ENCODE measurements at places on chromosomes 7 and 10.

GRCh38 chr10:98074315-98074911, 44.0 kb upstream of the CRTAC1 start:
- peak; percentile 5 for DNase-seq

DNA sequence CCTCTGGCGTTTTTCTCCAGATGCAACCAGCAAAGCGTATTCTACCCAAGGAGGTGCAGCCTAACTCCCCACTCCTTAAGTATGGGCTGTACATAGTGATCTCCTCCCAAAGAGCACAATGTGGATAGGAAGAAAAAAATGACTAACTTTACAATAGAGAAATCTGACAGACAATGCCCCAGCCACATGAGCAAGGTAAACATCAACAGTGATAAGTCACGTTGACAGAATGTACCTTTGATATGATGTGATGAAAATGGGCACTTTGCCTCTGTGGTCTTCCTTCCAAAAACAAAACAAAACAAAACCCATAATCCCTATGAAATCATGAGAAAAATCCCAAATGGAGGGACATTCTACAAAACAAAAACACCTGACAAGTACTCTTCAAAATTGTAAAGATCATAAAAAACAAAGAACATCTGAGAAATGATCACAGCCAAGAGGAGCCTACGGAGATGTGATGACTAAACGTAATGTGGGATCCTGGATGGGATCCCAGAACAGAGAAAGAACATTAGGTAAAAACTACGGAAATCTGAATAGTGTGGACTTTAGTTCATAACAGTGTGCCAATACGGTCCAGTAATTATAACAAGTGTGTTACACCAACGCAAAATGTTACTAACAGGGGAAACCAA, 50.6 kb downstream of the ABLIM1 start:
- no peak for DNase-seq

DNA sequence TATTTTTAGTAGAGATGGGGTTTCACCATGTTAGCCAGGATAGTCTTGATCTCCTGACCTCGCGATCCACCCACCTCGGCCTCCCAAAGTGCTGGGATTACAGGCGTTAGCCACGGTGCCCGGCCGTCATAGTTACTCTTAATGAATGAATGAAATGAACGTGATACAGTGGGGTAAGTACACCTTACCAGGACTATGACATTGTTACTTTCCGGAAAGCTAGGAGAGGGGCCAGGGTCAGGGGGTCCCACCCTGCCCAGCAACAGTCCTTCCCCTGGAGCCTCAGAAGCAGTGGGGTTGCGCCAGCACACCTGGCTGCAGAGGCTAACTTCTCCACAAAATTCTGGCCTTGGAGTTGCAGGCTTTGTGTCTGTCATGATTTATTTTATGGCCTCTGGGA, 21.4 kb downstream of the VSTM4 start:
- no peak for DNase-seq

DNA sequence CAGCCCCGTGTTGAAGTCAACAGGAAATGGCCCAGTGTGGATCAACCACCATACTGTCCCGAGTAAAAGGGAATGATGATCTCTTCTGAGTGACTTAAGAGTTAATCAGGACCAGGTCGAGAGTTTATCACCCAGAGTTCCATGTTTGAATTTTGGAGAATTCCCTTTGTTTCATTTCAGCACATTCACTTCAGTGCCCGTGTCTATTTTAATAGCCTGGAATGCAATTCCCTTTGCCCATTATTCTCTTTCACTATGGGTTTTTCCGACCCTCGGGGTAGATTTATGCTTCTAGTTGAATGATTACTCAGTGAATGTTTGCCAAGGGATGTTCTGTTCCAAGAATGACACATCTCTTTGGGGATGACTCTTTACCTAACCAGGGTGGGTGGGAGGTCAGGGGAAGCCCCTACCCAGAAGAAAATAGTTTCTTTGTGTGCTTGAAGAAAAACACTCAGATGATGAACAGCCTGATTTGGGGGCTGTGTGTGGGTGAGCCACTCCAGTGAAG, 594.9 kb downstream of the INHBA start:
- DNase-seq, result no peak

DNA sequence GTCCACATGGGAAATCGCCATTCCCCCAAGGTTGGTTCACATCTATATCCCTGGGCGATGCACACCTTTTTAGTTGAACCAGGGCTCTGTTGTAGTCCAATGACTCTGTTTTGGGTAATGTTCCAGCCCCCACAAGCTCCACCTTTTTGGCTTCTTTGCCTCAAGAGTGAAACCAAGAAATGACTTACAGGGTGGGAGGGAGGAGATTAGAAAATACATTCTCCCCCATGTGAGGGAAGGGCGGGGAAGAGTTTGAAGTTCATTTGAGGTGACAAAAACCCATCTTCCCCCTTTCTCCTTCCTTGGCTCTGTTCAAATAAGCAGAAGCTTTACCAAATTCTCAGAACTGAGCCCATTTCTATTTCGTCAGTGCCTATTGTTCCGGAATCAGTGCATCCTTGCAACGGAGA, 82.8 kb downstream of the GATA3 start:
- no peak for DNase-seq

DNA sequence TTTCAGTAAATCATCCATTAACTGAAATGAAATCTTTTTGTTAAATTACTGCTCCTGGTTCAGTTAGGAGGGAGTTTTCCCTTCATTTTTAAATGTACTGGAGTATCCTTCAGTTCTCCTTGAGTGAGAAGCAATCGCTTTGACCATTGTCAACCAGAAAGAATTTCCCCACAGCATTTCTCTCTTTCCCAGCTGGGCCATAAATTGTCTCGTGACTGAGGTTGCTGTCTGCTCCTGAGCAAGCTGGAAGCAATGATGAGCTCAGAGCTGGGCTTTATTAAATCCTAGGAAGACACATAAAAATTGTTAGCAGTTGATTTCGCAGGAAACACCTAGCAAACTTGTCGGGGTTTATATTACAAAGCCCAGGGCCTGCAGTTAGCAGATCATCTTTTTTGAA, 102.0 kb upstream of the INSYN2A start:
- no peak for DNase-seq

- DNase-seq, result no peak
Observed at GRCh38 chr10:63806330-63806729, 285.1 kb downstream of the REEP3 start.

DNA sequence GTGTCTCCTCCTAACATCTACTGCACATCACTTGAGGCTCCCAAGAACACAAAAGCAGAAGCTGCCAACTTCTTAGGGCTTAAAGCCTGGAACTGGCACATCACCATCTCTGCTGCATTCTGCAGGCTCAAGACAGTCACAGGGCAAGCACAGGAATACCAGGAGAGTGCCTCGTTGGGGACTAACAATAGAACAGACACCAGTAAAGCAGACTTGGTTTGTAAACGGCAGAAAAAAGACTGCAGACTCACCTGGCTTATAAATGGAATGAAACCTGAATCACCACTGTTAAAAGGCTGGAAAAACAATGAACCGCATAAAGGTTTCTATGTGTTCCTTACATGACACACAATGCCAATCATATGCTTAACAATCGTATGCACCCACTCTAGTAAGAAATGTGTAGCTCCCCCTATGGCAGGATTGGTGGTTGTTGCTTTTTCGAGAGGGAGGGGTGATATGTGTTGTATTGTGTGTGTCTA, 12.8 kb downstream of the RHEB start:
- no peak for DNase-seq

GRCh38 chr10:22466763-22467334, 121.6 kb downstream of the SPAG6 start:
- DNase-seq, result no peak

GRCh38 chr7:95974108-95974507, 201.8 kb downstream of the DYNC1I1 start:
- DNase-seq, result no peak

DNA sequence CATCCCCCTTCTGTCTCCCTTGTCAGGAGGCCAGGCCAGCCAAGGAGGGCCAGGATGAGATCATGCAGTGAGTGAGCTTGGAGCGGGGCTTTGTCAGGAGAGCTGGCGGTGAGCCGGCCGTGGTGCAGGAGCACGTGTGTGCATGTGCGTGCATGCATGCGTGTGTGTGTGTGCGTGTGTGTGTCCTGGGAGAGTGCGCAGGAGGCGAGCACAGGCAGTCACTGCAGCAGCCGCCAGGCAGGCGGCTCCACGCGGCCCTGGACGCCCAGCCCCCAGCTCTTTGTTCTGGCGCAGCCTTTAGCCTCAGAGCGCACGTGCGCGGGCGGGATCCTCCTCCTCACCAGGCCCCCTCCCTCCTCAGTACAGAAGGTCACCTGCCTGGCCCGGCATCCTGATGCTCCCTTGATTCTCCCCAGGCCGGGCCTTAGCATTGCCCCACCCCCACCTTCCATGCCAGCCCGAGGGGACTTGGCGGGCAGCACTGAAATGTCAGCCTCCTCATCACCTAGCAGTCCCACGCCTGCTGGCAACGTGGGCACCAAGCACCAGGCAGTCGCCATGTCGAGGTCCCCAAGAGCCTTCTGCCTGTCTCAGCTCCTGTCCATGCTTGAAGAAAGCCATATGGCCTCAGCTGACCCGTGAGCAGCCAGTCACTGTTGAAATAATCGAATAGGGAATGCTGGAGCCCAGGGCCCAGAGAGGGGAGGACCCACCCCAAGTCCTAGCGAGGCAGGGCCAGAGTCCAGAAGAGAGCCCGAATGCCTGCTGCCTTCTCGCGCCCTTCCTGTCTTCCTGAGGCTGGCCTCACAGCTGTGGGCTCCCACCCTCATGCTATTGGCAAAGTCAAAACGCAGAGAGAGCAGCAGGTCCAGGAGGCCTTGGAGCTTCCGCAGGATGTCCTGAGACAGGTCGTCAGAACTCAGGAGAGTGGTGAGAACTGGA, 125.9 kb upstream of the PPIF start:
- no peak for DNase-seq

DNA sequence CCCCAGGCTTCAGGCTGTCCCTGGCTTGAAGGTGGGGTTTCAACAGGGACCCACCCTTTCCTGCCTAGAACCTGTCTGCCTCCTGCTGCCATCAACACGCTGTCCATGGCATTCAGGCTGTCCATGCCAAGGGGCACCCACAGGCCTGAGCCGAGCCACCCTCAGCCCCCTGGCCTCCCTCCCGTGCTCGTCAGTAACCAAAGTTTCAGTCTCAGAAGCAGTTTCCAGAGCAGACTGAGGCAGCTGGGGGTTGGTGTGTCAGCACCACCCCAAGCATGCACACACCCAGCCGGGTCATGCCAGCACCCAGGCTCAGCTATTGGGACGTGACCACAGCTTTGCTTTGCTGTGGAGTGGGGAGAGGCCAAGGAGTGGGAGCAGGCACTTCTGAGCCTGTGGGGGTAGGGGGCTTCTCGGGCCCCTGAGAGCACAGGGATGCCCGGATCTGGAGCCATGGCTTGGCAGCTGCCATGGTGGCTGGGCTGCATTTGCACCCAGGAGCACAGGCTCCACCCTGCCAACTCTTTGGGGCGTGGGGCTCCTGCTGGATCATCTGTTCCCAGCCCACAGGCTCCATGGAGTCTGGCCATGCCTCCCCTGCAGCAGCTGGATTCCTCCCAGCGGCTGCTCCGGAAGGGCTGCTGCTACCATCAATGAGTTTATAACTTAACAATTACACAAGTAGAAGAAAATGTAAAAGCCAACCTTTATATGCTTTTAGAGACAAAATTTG, 314.5 kb upstream of the SEMA3C start:
- DNase-seq, result no peak

- no peak for DNase-seq
Observed at GRCh38 chr10:128614802-128615553, 488.8 kb upstream of the MKI67 start.

DNA sequence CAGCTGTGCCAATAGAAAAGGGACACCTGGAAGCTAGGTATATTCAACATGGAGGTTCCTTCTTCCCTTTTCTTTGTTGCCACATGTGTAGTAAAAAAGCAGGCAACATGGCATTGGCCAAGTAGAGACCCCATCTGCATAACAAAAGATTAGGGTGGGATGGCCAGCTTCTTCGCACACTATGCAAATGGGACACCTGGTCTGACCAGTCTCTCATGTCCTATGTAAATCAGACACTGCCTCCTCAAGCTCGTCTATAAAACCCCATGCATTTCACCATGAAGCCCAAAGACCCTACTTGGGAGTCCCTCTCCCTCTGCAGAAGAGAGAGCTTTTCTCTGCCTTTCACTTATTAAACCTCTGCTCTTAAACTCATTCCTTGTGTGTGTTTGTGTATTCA, 53.9 kb downstream of the MYL10 start:
- no peak for DNase-seq

DNA sequence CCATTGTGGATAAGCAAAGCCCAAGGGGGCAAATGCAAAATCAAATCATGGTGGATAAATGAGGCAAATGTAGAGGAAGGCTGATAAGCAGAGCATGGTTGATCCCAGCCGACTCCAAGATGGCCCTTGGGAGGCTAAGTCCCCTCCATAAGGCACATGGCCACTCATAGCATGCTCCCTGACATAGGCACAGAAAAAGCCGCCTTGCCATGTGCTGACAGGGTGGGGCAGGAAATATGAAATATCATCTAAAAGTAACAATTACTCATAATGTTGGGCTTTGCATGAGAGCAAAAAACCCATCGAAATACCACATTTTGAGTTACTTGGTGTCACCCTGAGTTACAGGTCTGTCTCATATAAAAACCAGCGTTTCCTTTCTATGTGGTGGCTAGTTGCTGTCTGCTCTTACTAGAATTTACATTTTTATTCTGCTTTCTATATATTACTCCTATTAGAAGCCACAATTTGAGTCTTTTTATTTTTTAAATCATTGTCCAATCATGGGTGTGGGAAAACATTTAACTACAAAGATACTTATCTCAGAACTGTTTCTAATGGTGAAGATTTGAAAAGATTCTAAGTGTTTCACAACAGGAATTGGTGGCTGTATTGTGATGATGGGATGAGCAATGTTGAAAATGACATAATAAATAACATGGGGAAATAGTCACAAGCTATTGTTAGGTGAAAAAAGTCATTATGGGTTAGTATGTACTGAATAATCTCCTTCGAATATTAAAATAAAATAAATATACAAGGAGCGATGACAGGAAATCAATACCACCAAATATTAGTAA, 102.7 kb downstream of the CUBN start:
- DNase-seq, result no peak

DNA sequence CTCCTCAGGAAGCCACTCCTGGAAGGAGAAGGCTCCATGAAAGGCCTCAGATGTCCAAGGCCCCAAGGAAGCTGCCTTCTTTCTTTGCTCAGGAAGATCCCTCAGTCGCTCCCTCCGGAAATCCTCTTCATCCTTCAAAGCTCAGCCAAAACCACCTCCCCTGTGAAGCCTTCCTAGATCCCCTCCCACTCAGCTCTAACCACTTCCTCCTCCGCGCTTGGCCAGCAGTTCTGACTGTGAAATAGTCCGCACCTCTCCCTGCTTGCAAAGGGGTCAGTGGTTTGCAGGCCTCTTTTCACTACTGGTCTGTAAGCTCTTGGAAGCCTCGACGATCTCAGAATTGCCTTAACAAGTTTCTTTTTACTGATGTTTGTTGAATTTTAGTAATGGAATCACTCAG, 23.9 kb downstream of the PYROXD2 start:
- DNase-seq, result no peak

DNA sequence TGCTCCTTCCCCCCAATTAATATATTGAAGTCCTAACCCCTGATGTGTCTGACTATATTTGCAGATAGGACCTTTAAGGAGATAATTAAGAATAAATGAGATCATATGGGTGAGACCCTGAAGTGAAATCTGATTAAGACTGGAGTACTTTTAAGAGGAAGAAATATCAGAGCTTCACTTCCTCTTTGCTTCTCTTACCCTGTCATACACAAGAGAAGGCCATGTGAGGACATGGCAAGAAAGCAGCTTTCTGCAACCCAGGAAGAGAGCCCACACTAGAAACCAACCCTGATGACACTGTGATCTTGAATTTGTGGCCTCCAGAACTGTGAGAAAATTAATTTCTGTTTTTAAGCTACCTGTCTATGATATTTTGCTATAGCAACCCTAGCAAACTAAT, 44.2 kb downstream of the JMJD1C start:
- no peak for DNase-seq
